T-helper 1 cell (primary cell): ENCODE measurements at places on chromosomes 11 and 22.

- no peak for DNase-seq
Observed at GRCh38 chr22:37072673-37073072, 21.1 kb downstream of the KCTD17 start.

DNA sequence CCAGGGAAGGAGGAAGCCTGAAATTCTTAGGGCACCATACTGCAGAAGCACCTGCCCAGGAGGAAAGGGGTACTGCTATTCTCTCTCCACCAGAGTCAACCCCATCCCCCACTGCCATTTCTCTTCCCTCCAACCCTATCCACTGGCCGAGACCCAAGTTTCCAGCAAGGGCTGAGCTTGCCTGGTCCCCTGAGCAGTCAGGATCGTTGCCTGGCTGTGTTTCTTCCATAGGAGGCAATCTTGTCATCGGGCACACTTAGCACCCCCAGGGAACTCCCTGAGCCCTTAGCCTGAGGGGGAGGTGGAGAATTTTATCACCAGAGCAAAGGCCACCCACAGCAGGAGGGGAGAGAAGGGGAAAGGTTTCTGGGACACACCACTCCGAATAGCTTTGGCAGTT, 115.8 kb upstream of the NECTIN1 start:
- DNase-seq, result no peak

DNA sequence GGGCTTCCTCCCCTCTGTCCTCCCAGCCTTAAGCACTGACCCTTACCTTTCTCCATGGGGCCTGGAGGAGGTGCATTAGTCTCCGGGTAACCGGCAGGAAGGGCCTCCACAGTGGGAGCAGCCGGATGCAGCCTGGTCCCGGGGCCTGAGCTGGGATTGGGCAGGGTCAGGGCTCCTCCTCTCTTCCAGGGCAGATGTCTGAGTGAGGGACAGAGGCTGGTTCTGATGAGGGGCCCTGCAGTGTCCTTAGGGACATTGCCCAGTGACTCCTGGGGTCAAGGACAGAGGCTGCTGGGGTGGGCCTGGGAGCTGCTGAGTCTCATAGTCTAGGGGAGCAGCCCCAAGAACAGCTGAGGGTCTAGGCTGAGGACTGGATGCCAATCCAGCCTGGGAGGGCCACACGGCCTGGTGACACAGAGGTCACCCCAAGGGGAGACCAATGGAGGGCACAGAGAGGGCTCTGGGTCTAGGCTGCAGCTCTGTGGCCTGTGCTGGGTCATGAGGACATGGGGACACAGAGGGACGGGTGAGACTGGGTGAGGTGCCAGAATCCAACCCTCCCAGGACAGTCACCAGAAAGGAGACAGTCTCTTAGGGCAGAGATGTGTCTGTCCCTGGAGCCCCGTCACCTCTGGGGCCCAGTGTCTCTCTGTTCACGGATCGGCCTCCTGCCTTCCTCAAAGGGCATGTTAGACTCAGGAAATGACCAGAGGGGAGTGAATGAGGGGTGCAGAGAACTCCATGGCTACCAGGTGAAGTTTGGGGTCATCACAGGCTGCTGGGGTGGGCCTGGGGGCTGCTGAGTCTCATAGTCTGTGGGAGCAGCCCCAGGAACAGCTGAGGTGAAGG, 6.5 kb downstream of the IGLL5 start:
- no peak for DNase-seq

DNA sequence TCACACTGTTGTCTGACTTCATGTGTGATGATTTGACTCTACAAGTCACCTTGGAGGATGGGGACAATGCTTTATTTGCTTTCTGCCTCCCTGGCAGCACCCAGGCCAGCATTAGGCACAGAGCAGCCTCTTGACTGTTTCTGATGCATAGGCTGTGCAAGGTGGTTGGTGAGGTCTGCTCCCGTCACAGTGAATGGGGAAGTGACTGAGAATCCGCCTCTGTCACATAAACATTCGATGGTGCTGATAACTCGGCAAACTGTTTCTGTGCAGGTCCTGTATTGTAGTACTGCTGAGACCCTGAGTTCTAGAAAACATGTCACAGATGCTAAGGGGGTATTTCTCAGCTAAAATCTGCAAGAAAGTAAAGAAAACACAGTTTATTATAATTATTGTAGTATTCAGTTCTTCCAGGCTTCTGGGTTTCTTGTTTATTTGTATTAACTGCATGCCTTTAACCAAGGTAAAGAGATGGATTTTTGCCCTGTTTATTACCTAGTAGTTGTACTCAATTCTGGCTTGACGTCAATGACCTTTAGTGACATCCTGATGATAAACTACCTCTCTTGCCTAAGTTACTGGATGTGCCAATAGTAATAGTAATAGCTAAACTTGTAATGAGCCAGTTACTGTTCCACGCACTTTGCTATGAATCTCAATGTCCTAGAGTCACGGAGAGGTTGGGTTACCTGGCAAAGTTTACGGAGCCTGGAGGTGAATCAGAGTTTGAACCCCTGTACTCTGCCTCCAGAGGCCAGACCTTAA, 24.8 kb upstream of the RCN1 start:
- no peak for DNase-seq

- DNase-seq, result no peak
Observed at GRCh38 chr22:31130873-31131272, 8.1 kb downstream of the INPP5J start.

DNA sequence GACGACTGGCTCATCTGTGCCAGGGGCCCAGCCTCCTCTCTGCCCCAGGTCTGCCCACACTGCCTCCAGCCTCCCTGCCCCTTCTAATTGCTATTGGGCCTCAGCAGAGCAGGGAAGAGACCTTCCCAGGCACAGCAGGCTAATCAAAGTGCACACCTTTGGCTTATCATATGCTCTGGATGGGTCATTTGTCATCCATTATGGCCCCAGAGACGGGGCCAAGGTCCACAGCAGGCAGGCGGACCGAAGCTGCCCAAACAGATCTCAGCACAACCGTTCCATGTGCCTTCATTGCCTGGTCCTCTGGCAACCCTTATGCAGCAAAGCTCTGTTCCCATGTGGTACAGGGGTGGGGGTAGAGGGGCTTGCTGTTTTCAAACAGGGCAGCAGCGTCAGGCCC, 66.6 kb downstream of the TP53I11 start:
- no peak for DNase-seq

- DNase-seq, result peak; percentile 68
Observed at GRCh38 chr11:128302425-128303186, 284.8 kb downstream of the ETS1 start.

DNA sequence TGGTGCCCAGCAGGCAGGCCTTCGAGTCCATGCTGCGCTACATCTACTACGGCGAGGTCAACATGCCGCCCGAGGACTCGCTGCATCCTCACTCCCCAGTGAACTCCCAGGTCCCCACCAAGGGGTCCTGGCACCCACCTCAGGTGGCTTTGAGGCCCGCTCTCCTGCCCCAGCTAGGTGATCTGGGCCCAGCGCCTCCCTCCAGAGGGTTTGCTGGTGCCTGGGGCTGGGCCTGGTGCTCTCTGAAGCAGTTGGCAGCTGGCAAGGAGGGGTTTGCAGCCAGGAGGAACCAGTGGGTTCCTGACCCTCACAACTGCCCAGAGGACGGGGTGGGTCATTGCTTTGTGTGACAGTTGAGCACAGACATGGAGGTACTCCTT, 5.9 kb downstream of the THAP7 start:
- no peak for DNase-seq

GRCh38 chr11:14275076-14275475, 83.9 kb downstream of the RRAS2 start:
- no peak for DNase-seq

DNA sequence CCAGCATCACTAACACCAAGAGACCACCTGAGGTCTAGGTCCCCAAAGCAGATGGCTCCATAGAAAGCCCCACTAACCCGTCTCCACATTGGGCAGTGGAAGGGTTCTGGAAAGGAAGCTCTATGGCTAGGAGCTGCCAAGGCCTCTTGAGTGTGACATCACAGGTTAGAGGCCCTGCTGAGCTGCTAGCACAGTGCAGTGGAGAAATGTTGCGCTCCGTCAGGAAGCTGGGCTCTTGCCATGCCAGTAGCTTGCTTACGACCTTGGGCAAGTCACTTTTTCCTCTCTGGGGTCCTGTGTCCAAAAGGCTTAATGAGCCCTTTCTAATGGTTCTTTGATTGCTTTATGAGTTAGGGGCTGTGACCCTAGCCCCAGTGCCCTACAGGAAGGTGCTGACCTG, 10.6 kb downstream of the PIK3IP1 start:
- DNase-seq, result no peak

DNA sequence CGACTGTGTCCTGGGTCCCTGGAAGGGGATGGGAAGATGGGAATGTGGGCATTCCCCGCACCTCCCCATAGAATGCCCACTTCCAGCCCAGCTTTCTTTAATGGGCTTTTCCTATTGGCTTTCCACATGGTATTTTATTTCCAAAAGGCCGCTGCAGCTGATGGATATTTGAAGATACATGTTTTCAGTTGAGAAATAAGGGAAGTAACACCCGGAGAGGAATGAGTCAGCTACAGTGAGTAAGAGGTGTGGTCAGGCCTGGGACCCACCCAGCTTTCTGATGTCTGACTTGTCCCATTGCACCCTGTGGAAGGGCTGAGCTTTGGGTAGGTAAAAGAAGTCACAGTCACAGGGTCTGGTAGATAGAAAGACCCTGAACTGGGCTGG, 476.9 kb downstream of the MIAT start:
- peak; percentile 56 for DNase-seq

DNA sequence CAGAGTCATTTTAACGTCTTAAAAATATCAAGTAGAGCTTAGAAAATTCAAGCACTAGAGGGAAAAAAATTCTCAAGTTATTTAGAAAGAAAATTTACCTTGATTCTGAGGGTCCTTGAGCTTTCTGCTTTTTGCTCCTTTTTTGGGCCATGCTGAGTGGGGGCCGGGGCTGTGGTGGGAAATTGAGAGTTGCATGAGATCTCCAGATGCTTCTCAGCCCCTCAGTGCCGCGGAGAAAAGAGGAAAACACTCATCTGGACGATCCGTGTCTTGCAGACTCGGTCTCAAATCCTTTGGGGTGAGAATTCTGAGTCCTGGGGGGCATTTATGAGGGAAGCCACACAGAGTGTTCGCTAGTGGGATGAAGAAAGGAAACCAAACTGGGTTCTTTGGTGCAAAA, 700.8 kb downstream of the TBC1D22A start:
- no peak for DNase-seq

- DNase-seq, result no peak
Observed at GRCh38 chr22:32803738-32804435, 2.4 kb downstream of the TIMP3 start.

- no peak for DNase-seq
Observed at GRCh38 chr11:44564670-44565210, 723 bp upstream of the CD82 start.

GRCh38 chr11:33936725-33937604, 45.1 kb upstream of the LMO2 start:
- no peak for DNase-seq

- DNase-seq, result no peak
Observed at GRCh38 chr11:72613977-72614376, 60.2 kb downstream of the PDE2A start.

DNA sequence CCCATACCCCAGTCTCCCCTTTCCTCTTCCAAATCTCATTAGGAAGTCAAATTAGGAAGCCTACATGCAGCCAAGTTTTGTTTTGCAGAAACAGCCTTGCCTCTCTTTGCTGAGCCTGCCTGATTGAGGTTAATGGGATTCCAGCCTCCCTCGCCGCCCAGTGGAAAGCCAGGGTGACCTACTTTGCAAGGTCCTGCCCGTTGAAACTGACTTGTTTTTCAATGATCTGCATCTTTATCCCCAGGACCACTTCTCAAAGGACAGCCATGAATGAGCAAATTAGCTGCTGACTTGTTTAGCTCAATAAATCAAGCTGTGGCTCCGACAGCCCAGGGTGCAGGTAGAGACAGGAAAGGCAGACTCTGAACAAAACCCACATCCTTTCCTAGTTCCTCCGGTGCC, 110.4 kb downstream of the RRAS2 start:
- DNase-seq, result no peak

DNA sequence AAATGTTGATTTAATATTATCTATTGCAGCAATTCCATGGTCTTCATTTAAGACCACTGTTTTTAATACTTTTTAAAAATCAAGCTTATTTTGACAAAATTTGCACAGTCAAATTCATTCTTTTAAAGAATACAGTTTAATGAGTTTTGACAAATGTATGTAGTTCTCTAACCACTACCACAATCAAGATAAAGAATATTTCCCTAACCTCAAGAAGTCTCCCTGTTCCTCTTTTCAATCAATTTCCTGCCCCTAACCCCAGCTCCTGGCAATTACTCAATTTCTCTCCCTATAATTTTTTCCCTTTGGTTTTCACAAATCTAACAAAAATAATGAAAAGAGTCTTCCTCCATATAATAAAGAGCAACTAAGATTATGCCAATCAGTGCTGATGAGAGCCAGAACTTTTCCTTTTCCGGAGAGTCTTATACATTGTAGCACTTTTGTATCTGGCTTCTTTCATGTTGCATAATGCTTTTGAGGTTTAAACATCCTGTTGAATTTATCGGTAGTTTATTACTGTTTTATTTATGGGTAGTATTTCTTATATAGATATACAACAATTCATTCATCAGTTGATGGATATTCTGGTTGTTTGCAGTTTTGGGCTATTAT, 231.7 kb downstream of the AASDHPPT start:
- no peak for DNase-seq

DNA sequence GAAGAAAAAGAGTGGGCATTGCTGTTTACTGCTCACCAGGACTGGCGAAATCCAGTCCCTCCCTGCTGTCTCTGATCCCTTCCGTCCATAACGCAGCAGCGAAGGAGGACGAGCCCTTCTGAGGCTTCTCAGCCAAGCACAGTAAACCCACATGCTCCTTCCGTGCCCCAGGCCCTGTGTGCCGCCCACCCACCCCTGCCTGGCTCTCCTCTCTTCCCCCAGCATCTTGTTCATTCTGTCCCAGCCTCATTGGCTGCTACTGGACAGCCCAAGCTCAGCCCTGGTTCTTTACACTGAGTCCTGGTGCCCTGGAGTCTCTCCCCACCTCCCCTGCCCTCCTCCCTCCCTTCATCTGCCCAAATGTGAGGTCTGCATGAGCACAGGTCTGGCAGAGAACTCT, 559.7 kb downstream of the BRD1 start:
- no peak for DNase-seq
